ENCODE measurements at places on chromosomes 5 and 9.

DNA sequence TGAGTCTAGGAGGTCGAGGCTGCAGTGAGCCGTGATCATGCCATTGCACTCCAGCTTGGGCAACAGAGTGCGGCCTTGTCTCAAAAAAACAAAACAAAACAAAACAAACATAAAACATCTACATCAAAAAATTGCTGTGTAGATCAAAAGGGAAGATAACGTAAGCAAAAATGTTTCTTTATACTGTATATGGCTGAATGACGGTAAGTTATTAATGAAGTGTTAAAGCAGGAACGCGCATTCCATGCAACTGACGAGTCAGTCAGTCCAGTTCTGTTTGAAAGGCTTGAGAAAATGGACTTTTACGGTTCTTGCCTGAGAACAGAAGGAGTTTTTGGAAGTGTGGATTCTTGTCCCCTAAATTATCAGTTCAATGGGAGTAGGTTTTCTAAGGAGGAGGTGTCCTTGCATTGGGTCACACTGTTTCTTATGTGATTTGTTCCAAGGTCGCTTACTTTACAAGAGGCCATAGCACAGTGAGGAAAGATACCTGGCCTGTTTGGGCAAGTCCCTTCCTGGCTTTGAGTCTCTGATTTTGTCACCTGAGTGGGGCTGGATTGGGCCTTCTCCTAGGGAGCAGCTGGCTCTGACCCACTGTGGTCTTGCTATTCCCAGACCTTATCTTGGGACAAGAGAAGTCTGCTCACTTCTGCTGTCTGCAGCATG is 6.6 kb upstream of the PTGS1 start:
- DNase-seq, result no peak

DNA sequence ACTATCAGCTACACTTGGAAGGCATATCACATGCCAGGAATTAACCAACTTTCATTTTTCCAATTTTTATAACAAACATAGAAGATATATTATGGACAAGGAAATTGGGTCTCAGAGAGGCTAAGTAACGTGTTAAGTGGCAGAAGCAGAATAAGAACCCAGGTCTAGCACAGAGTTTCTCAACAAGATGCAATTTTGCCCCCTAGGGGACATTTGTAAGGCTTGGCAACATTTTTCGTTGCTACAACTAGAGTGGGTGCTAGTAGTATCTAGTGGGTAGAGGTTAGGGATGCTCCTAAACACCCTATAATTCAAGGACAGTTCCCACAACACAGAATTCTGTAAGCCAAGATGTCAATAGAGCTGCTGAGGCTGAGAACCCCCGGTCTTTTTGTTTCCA is 180.6 kb downstream of the SNCAIP start:
- DNase-seq, result no peak

GRCh38 chr5:179410291-179411160 is 65.3 kb upstream of the ADAMTS2 start:
- DNase-seq, result no peak

- DNase-seq, result no peak
Observed at GRCh38 chr9:19180991-19181390, 49.5 kb upstream of the DENND4C start.

DNA sequence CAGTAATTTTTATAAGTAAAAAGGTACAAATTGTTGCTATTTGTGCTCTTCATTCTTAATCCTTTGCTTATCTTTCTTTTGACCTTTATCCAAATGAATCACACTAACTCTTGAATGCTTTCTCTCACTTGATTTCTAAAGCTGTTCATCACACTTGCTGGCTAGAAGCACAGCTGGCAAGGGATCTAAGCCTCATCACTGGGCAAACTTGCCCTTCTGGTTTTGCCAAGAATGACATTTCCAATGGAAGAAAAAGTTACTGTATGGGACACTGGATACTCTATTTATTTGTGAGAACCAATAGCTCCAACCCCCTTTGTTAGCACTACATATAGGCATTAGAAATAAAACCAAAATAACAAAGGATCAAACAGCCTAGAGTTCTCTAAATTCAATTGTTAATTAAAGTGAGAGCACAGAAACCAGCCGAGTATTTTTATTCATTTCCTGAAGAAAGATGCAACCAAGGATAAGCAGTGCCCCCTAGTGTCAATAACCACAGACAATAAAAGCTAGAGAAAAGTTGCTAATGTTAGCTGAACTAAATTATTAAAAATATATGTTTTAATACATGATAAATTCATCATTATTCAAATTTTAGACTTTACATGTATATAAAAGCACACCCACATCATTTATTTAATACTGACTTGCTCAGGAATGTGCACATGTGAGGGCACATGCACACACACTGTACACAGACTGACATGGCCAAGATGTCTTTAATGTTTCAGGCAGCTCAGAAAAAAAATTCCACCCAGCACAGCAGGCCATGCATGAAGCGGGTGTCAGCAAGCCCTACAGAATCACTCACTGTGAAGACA is 59.8 kb upstream of the POU5F2 start:
- no peak for DNase-seq
